Amniotic epithelial cell (primary cell): ENCODE measurements at places on chromosomes 1 and 21.

- DNase-seq: no peak
Observed at GRCh38 chr1:115190540-115191170, 101.4 kb upstream of the TSPAN2 start.

- DNase-seq: peak; percentile 92
Observed at GRCh38 chr1:183164340-183164739, 21.7 kb upstream of the LAMC2 start.

DNA sequence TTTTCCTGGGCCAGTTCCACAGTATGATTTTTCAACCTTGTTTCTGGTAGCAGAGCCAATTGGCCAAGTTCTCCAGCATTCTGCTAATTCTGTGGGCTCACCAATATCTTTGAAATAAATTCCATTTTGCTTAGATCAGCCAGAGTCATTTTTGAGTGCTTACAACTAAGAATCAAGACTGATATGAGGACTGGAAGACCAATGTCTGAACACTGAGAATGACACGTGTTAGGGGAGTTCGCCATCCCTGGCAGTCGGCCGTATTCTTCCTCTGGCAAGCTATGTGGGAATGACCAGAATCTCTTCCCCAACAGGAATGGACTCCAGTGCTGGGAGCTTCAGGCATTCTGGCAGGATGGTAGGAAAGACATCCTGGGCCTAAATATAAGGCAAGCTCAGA, 4.9 kb upstream of the TENT5C start:
- peak; percentile 70 for DNase-seq

GRCh38 chr1:145747398-145748247, 28.3 kb downstream of the CD160 start:
- no peak for DNase-seq

DNA sequence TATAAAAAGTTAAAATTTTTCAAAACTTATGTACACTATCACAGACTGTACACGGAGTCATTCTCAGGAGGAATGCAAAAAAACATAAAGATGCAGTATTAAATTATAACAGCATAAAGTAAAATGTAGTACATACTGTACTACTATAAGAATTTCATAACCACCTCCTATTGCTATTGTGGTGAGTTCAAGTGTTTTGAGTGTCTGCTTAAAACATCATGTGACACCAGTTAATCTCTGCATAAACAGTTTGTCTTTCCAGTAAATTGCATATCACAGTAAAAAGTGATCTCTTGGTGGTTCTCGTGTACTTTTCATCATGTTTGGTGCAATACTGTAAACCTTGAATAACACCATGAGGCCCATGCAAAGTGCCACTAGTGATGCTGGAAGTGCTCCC, 45.2 kb downstream of the SDCCAG8 start:
- DNase-seq: peak; percentile 86

GRCh38 chr1:201602413-201603265, 63.7 kb downstream of the NAV1 start:
- peak; percentile 98 for DNase-seq

DNA sequence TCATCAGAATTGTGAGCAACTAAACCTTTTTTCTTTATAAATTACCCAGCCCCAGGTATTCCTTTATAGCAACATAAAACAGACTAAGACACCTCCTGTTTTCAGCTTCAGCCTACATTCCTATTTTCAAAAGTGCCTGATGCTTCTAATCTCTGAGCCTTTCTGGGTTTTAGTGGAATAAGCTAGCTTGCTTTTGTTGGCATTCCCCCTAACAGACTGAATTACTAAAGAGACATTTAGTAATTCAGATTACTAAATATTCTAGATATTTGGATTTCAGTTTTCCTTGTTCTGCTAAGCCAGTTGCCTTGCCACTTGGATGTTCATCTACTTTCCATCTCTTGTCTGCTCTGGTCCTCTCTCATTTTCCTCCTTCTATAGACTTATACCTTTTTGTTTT, 10.5 kb upstream of the GNG12 start:
- DNase-seq: no peak

DNA sequence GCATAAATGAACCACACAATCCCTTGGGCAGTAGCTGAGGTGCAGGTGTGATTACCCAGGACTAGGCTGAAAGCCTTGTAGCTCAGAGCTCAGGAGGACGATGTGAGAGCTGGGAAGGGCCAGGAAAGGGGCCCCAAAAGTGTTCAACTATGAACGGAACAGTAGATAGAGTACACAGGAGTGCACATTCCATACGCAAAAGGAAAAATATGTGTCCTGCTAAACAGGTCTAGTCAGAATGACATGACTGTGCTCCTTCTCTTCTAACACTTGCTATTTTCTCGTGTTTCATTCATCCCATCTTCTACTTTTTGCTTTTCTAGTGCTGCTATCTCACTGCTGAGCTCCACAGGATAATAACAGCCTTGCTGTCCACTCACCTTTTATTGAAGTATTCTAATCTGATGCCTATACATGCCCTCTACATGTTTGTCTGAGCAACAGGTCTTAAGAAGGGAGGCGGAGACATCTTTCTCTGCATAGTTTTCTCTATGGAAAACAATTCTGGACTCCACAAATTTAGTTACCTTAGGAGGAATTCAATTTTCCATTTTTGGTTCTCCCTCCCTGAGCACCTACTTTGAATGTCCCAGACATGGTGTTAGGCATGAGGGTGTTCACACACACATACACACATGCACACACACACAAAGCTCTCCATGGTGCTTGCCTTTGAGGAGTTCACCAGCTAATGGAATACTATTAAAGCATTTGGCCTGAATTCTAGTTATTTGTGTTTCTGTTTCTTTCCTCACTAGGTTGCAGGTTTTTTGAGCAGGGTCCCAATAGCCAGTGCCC, 3.4 kb downstream of the S100A10 start:
- DNase-seq: no peak

- DNase-seq: no peak
Observed at GRCh38 chr1:29626066-29626465, 389.7 kb downstream of the PTPRU start.

DNA sequence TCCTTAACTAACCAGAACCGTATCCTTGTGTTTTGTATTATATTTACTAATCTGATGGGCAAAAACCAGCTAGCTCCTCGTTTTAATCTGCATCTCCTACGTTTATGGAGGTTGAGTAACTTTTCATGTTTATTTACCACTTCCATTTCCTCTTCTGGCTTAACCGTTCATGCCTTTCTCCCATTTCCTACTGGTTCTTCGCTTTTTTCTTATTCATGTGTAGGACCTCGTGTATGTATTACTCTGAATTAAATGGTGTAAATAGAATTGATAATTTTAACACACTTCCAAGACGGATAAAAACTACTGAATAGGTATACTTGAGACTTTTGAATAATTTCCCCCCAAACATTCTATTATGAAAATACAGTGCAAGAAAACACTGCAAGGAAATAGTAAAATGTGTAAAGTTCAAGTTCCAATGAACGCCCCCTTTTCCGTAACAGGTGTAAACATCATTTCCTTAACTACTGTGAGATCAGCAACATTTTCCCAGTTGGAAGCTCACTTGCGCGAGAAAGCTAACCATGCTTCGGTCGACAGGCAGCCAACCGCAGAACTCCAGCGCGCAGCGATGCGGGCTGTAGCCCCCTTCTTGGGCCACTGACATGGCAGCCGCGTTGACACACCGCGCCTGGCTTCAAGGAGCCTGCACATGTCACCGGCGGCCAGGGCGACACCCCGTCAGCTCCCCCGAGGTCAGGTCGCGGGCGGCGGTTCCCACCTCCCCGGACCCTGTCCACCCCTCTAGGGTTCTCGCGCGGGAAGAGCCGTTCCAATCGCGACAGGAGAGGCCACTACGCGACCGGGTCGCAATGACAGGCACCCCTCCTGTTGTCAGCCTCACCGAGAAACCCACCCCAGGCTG, 816 bp downstream of the EDEM3 start:
- peak; percentile 48 for DNase-seq

GRCh38 chr1:36831186-36831810, 203.0 kb downstream of the GRIK3 start:
- no peak for DNase-seq

DNA sequence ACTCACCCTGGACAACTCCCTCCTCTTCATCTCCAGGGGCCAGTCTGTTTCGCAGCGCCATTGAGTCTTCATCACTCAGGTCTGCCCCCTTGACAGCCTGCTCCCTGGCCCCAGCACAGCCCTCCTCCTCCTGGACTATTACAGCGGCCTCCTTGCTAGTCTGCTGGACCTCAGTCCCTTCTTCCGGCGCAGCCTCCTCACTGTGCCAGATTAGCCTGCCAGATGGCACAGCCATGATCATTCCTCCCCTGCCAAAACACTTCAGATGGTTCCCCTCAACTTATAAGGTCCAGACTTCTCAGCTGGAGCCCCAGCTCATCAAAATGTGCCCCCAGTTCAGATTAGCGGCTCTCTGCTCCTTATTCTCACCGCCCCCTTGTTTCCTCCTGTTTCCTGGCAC, 7.0 kb upstream of the CELSR2 start:
- no peak for DNase-seq

- peak; percentile 88 for DNase-seq
Observed at GRCh38 chr1:45012639-45013278, 705 bp downstream of the UROD start.

DNA sequence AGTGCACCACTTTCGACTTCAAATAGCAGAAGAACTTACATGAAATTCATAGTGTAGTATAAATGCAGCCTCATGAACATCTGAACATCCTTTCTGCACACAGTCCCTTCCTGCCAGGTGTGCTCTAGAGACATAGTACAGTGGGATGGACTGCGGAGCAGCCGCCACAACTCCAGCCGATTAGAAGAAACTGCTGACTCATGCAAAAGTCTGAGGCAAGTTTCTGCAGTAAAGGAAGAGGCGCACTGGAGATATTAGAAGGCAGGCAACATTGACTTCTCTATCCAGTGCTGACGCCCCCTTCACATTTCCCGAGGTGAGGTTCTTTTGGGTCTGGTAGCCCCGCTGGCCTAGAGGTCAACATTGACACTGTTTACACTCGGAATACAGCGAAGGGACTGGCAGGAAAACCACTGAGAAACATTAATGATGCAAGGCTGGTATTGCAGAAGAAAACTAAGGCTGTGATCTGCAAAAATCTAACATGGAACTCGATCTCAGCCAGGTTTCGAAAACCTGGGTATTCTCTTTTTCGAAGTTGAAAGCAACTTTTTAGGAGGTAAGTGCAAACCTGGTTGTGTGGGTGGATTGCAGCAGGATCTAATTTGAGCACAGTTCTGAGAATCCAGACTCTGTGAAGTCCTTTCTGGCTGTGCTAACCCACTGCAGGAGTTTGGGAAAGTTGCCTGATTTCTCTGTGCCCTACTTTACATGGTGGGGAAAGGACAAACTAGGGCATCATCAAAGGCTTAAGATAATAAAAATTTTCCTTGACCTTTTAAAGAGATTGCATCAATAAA, 90.7 kb downstream of the CDC7 start:
- DNase-seq: peak; percentile 51
